GM23338 (cell line): ENCODE measurements at places on chromosomes 12 and 14.
A peak's percentile ranks its signal among the peaks of the same experiment; 100 is the strongest.

DNA sequence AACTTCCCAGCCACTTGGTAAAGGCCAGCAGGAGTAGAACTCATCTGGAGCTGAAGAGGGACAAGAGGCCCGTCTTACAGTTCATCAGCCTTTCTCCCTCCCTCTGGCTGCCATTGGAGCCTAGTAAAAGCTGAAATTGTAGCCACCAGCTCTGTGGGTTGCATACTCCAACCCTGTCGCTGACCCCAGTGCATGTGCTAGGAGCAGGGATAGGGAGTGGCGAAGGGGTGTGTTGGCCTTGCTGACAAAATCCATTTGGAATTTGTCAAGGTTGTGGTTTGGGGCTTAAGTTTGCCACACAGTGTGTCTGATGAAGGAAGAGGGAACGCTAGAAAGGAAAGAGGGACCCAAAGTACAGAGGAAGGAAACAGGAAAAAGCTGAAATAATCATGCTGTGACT lies 4.0 kb upstream of the ARF3 start:
- no peak for DNase-seq

- DNase-seq, result peak; percentile 41
Observed at GRCh38 chr14:73289729-73290128, 52.4 kb downstream of the PAPLN start.

GRCh38 chr12:18683327-18684013 lies 54.3 kb downstream of the PLCZ1 start:
- DNase-seq, result no peak

- no peak for DNase-seq
Observed at GRCh38 chr12:953776-954175, 4.3 kb upstream of the RAD52 start.

DNA sequence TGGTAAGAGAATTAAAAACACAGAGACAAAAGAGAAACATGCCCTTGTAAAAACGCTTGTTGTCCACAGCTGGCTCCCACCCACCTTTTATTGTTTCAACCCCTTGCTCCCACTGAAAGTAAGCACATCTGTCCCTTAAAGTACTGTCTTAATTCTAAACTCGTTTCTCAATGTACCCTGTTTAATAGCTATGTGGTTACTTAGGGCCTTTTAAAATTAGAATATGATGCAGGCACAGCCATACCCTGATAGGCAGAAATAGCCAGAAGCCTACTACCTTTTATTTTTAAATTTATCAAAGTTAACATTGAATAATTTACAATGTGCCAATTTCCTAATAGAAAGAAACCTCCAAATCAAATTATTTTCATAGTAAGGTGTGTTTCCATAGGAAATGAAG lies 4.0 kb upstream of the MGAT4C start:
- DNase-seq, result no peak
